ENCODE measurements at places on chromosomes 5 and 9.

DNA sequence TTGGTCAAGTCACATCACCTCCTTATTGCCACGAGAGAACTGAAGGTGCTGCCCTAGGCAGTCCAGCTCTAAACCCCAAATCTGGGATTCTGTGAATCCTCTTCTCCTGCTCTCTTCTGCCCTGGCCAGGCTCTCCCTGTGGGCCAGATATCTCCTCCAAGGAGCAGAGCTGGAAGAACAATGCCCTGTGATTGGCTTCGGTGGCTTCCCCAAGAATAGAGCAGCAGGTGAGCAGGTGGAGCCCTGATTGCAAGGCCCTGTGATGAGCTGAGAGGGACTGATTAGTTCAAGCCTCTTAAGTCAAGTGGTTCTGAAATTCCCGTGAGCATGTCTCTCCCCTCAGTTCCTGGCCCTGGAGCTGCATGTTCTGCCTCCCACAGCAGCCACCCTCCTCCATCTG lies 175.3 kb upstream of the BRINP1 start:
- no peak for DNase-seq

- DNase-seq, result no peak
Observed at GRCh38 chr9:89256642-89257041, 54.4 kb upstream of the CKS2 start.

GRCh38 chr9:108779551-108780325 lies 76.0 kb downstream of the ACTL7B start:
- DNase-seq, result no peak

- DNase-seq, result no peak
Observed at GRCh38 chr5:34047774-34048572, 5.0 kb upstream of the C1QTNF3 start.

- no peak for DNase-seq
Observed at GRCh38 chr9:61666849-61667371, 477.1 kb downstream of the SPATA31A7 start.

DNA sequence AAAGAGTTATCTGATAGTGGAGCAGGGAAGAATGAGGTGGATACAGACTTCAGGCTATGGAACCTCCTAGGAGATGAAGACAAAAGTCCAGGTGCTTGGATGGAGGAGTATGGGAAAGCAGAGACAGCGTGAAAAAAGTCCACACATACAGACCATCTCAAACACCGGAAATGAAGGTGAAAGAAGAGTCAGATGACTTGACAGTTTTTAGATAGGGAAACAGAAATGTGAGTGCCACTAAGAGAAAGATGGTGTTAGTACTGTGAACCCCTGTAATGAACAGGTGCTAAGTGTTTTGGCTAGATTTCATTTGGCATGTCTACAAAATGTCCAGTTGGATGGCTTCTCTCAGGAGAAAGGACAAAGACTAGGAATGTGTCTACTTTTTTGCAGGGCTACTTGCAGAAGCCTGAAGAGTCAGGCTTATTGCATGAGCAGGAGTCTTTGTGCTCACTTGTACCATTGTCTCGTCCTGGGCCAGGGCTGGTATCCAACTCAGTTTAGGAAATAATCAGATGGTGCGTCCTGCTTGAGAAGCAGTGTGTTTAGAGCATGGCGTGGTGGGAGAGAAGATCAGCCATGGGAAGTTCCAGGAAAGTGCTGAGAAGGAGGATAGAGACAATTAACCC lies 90.6 kb upstream of the STARD4 start:
- DNase-seq, result no peak

DNA sequence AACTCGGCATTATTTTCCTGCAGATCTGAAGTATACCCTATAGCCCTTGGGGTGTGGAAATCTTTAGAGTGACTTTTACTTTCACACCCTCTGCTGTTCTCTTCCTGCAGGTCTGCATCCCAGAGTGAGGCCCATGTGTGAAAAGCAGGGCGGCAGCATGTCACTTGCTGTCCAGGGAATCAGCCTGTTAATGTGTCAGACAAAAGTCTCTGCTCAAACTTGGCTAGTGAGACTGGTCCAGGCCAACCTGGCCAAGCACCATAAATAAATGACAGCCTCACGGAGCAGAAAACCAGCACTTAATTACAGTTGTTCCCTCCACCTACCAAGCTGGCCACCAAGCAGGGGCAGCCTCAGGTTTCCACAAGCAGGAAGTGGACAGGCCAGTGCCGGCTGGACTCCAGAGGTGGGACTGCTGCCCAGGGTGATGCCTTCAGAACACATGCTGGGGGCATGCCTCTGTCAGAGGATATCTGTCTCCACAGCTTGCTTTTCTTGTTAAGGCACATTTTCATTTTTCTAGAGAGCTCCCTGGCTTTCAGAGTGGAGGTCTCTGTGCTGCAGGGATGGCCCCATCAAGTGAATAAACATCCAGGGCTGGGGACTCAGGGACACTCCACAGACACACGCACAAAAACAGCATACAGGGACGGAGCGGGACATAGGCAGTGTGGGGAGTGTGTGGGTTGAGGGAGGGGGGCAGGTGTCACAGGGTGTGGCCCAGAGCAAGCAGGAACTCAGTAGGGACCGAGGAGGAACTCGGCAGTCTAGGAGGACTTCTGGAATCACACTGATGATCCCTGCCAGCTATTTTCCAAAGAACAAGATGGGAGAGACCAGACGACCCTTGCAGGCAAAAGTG lies 243.8 kb upstream of the IRX1 start:
- no peak for DNase-seq

DNA sequence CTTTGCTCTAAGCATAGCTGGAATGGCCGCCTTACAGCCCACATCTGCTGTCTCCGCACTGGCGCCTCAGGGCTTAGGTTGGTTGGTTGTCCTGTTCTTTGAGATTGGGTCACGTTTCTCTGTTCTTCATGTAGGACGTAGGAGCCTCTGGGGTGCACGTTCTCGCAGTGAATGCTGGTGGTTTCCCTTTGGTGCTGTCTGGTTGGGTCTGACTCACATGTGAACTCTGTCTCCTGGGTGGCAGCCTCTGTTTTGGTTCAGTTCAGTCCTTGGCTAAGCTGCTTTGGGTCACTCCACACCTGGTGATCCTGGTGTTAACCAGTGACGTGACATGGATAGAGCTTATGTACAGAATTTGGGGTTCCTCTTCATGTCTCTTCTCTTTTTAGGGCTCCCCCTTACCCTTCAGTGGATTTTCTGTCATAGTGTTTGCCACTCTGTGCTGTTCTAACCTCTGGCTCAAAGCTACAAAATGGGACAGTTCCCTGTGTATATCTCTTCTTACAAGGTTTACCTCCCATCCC lies 12.6 kb upstream of the LPCAT1 start:
- peak; percentile 63 for DNase-seq

DNA sequence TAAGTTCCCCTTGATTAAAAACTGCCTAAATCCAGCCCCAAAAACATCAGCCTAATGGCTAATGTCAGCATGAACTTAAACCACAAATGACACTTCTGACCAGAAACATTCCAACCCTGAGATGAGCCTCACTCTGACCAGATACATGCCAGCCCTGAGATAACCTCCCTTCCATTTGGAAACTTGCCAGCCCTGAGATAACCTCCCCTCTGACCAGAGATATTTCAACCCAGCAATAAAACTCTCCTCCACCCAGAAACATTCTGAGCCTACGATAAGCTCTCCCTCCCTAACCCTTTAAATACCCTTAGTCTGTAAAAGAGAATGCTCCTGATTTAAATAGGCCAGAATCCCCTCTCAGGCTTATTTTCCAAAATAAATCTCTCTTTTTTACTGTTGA lies 1035.7 kb upstream of the NUDT12 start:
- no peak for DNase-seq

DNA sequence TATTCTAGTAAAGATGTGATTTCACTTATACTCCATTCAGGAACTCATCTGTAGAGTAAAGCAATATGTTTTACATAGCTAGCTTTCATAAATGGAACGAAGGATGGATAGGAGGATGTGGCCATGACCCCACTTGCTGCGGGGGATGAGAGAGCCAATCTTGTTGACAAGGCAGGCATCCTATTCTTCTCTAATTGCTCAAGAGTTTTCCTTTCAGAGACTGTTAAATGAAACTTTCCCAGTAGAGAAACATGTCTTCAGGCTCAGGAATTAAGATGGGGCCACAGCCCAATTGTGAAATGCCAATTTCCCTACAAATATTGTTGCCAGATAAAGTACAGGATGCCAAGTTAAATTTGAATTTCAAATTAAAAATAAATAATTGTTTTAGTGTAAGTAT lies 196.2 kb upstream of the TUT7 start:
- no peak for DNase-seq

- DNase-seq, result no peak
Observed at GRCh38 chr5:108046955-108047670, 334.8 kb downstream of the FBXL17 start.

DNA sequence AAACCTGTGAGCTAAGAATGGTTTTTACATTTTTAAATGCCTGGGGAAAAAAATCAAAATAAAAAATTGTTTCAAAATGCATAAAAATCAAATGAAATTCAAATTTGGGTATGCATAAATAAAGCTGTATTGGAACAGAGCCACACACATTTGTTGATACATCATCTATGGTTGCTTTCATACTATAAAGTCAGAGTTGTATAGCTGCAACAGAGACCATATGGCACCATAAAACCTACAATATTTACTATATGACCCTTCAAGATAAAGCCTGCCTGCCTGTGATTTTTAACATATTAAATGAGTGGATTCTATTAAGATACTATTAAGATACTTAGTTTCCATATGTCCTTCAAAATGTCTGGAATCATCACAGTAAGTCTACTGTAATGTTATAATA lies 40.0 kb downstream of the AUH start:
- no peak for DNase-seq

- peak; percentile 45 for DNase-seq
Observed at GRCh38 chr5:40436535-40437237, 243.0 kb upstream of the PTGER4 start.

- no peak for DNase-seq
Observed at GRCh38 chr9:85115473-85115872, 445.9 kb downstream of the NTRK2 start.

DNA sequence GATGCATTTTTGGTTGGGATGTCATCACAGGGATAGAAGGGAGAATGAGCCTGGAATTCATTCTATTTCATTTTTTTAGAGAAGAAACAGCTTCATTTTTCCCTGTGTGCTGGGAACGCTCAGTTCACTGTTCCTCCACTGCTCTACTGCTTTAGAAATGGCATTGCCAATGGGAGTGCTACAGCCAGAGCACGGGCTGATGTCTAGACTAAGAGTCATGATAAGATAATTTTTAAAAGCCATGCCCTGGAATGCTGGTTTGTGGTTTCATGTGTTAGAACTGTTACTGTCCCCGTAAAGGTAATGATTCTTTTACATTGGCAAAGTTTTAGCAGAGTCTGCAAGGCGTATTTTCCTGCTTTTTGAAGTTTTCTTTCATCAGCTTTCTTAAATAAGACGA lies 119.6 kb downstream of the SEMA6A start:
- DNase-seq, result no peak

- DNase-seq, result no peak
Observed at GRCh38 chr9:127119320-127119709, 3.1 kb downstream of the ANGPTL2 start.

- DNase-seq, result no peak
Observed at GRCh38 chr5:133792655-133793054, 175.8 kb downstream of the C5orf15 start.

- DNase-seq, result no peak
Observed at GRCh38 chr9:20848490-20848889, 164.4 kb downstream of the FOCAD start.

GRCh38 chr9:117545846-117546245 lies 131.0 kb upstream of the ASTN2 start:
- DNase-seq, result no peak

DNA sequence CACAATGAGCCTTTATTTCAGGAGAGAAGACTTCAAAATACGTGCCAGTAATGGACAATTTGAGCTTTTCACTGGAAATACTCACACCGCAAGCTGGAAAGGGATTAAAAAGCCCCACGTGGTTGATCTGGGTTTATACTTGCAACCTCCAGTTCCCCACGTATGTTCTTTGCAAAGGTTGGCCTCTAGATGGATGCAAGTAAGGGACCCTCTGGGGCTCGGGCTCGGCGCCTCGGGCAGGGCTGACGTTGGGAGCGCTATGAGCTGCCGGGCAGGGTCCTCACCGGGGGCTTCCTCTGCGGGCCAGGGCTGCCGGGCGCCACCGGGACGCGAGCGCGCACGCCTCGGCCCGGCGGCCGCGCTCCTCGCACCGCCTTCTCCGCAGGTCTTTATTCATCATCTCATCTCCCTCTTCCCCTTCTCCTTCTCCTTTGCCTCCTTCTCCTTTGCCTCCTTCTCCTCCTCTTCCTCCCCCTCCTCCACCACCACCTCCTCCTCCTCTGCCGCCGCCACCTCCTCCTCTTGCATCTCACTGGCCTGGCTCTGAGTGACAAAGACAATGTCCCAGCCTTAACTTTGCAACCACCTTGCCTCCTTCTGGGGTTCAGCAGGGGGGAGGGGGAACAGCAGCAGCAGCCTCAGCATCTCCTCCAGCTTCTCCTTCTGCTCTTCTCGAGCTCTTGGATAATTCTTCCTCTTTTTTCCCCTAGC lies 701 bp upstream of the ZNF462 start:
- DNase-seq, result no peak

DNA sequence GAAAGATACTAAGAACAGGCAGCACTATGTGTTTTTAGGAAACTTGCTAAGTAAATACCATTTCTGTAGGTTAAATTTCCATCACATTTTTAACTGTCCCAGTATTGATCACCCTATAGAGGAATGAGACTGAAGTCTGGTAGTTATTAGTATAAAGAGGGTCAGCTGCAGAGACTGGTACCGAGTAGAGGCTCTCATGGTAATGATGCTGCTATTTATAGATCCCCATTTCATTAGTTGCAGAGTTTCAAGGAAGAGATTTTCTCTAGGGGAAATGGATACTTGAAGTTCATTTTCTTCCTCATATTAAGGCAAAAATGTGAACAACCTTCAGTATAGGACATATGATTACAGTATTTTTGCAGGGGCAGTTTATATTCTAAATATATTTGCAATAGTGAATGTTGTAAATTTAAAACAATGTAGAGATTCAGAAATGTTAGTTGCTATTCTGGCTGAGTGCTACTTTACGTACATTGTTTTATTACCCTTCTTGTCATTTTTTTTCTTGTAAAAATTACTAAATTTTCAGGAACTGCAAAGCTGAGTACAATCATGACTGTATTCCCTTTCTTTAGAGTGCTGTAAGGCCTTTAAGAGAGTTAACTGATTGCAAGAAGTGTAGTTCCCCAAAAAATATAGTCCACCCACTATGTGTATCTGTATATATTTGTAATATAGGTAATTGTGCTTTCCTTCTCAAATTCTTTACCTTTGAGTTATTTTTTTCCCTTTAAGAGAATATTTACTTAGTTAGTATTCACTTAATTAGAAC lies 14.7 kb downstream of the PBX3 start:
- no peak for DNase-seq

- no peak for DNase-seq
Observed at GRCh38 chr9:36967997-36968396, 66.1 kb downstream of the PAX5 start.
